RCC 7860 (cell line): ENCODE measurements at places on chromosomes 7 and 10.

DNA sequence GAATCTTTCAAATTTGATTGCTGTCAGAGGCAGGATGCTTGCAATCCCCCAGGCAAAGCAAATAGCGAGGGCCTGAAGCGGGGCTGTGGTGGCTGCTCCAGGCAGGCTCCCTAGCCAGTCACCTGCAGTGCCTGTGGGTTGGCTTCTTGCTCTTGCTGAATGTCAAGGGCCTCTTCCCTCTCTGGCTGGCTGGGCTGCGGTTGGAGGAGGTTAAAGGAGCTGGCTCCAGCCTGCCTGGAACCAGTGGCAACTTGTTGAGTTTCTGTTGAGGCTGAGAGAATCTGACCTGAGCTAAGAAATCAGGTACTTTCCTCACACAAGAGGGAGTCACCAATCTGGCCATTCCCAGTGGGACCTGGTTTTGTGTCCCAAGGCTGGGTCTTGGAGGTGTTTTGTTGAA, 134.7 kb downstream of the TMEM178B start:
- no peak for DNase-seq

GRCh38 chr7:70301673-70302185, 703.5 kb downstream of the AUTS2 start:
- DNase-seq: no peak

DNA sequence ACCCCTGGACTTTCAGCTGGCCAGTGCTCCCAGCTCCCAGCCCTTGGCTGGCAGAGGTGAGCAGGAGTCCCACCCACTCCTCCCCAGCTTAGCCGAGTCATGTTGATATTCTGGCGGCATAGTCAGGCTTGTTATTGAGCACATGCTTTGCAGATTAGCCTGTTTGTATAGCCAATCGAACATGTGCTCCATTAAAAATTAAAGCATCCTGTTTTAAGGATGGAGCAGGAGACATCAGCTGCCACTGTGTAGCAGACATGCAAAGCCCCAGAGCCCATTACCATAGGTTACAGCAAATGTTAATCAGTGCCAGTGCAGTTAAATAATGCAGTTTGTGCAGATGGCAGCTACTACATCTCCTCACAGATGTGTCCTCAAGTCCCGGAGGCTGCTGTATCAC, 574.6 kb upstream of the GALNT17 start:
- no peak for DNase-seq

GRCh38 chr7:107924841-107925504, 34.0 kb downstream of the DLD start:
- no peak for DNase-seq

DNA sequence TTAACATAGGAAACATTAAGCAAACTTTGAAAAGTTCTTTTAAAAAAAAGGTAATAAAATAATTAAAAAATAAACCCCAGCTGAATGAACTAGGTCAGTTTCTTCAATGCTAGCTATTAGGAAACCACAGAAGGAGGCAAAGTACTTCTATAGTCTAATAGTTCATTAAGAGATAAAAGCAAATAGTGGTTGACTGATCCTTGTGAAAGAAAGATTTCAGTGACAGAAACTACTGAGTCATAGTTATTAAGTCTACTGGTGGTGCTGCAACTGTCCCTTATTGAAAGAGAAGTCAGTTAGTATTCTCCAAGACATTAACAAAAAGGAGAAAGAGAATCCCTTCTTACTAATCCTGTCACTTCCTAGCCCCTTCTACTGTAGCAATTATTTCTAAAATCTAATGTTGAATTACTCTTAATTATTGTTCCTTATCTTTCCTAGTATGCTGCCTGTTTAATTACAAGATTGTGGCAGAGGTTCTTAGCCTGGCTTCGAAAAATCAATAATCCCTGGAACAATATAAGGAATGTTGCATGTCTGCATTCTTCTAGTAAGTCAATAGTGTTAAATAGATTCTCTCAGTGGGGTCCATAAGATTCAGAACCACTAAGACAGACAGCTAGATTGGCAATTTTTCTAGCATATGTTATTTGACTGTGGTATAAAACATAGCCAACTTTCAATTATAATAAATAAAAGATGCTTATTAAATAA, 18.2 kb downstream of the TCTN3 start:
- no peak for DNase-seq

GRCh38 chr7:99111591-99111990, 32.3 kb downstream of the SMURF1 start:
- DNase-seq: no peak

- DNase-seq: no peak
Measured at GRCh38 chr7:116548506-116548905, 23.7 kb downstream of the CAV1 start.

GRCh38 chr7:52940481-52940880, 95.0 kb upstream of the POM121L12 start:
- no peak for DNase-seq

DNA sequence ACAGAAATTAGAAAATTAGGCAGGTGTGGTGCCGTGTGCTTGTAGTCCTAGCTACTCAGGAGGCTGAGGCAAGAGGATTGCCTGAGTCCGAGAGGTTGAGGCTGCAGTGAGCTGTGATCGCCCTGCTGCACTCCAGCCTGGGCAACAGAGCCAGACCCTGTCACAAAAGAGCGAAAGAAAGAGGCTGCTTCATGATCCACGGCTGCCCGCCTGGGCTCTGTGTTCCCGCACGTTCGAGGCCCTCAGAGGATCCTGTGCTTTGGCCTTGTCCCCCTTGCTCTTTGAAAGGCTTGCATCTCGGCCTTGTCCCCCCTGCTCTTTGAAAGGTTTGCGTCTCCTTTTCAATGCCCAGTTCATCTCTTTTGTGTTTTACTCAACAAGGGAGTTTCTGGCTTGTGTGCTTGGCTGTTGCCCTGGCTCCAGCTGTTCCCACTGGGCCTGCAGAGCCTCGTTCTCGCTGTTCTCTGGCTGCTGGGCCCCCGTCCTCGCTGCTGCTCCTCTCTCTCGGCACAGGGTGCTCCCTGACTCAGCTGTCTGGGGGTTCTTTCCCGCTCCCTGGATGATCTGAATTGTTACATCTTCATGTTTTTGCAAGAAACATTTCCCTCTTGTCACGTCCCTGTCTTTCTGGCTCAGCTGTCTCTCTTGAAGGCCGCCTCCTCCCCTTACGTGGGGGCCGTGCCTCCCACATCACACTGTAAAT, 45.1 kb upstream of the INPP5A start:
- no peak for DNase-seq

GRCh38 chr10:69960988-69961880, 91.4 kb upstream of the MACROH2A2 start:
- DNase-seq: no peak

GRCh38 chr10:88281592-88282347, 301.3 kb downstream of the RNLS start:
- peak; percentile 53 for DNase-seq

- DNase-seq: no peak
Measured at GRCh38 chr10:100746784-100747455, 1.5 kb downstream of the PAX2 start.

GRCh38 chr7:31651234-31652062, 35.6 kb upstream of the PPP1R17 start:
- DNase-seq: no peak

- DNase-seq: no peak
Measured at GRCh38 chr10:6957851-6958250, 377.8 kb upstream of the PRKCQ start.

- no peak for DNase-seq
Measured at GRCh38 chr10:412109-412508, 276.9 kb downstream of the ZMYND11 start.

DNA sequence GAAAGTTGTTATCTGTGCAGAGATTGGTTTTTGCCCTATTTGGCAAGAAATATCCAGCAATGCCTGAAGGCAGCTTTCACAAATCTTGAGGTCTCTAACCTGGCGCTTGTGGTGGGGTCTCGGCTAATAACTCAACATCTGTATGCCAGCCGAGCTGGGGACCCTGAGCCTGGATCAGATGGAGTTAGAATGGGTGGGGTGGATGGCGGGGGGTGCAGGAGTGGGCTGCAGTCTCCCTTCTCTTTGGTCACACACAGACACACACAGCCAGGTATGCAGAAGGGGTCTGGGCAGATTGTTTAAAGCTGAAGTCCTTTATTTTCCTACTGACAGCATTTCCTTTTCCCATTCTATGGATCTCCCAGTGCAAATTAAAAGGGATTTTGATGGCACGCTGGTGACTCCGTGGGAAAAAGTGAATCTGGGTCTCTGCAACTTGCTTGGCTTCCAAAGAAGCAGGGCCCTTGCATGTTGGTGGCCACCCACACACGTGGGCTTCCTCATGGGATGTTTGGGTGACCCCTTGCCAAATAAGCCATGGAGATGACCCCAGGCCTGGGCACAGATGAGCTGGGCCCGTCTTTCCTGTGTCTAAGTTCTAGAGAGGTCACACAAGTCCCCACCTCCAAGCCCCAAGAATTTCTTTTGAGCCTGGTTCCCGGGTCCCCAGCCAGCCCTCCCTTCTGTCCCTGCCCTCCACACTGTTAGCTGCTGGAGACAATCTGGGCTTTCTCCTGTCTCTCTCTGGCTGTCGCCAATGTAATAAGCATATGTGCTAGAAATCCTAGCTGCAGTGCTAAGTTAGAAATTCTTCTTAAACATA, 39.9 kb upstream of the EMX2 start:
- no peak for DNase-seq

GRCh38 chr10:97445357-97445721, 467 bp downstream of the EXOSC1 start:
- DNase-seq: no peak

DNA sequence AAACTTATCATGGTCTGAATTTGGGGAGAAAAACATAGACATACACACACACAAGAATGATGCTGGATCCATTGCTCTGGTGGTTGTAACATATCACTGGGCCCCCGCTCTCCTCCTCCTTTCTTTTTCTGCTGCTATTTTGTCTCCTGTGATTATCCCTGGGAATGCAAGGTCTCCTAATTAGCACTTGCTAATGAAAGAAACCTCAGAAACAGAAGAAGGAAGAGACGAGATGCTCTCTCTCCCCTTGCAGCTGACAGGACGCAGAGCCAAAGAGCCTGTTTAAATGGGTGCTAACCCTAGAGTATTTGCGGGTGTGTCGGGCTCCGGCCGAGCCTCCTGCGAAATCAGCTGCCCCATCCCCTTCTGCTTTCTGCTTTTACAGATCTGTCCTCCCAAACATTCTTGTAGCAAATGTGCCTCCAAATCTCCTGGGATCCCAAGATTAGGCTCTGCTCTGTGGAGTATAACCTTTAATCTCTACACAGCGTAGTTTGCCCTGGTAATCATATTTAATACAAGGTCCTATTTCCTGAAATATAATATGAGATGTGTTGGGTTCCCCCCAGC, 81.5 kb downstream of the FRMPD2 start:
- no peak for DNase-seq

DNA sequence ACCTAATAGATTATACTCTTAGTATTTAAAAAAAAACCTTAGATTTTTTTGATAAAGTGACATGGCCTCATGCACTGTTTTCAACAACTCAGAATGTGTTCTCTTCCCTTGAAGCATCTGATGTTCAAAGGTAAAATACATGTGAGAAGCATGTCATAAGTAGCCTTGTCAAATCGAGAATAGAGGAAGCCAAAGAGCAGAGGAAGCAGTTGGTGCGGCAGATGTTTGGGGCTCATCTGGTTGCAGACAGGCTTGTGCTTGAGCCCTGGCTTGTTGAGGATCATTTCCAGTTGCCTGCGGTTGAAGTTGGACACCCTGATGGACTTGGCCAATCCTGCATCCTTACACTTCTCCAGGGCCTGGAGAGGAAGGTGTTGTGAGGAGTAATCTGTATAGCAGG, 59.2 kb downstream of the AKR1E2 start:
- no peak for DNase-seq
